NCI-H69 (cell line): ENCODE measurements at places on chromosomes 2 and 18.

DNA sequence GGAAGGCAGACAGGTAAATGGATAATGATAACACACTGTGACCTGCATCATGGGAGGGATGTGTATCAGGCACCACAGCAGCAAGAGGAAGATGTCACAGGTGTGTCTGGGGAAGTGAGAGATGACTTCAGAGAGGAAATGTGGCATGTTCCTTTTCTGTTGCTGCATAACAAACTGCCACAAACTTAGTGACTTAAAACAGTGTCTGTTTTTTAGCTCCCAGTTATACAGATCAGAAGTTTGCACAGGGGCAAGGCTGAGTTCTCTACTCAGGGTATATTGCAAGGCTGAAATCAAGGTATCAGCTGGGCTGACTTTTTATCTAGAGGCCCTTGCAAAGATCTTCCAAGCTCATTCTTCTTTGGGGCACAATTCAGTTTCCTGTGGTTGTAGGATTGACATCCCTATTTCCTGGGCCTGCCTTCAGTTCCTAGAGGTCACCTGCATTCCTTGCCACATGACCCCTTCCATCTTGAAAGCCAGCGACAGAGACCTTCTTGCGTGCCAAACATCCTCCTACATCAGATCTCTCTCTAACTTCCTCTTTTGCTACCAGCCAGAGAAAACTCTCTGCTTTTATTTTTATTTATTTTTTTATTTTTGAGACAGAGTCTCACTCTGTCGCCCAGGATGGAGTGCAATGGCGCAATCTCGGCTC, 2.1 kb upstream of the MAP3K2 start:
- DNase-seq: no peak

GRCh38 chr2:27829791-27830190, 58.3 kb downstream of the MRPL33 start:
- DNase-seq: peak; percentile 55

DNA sequence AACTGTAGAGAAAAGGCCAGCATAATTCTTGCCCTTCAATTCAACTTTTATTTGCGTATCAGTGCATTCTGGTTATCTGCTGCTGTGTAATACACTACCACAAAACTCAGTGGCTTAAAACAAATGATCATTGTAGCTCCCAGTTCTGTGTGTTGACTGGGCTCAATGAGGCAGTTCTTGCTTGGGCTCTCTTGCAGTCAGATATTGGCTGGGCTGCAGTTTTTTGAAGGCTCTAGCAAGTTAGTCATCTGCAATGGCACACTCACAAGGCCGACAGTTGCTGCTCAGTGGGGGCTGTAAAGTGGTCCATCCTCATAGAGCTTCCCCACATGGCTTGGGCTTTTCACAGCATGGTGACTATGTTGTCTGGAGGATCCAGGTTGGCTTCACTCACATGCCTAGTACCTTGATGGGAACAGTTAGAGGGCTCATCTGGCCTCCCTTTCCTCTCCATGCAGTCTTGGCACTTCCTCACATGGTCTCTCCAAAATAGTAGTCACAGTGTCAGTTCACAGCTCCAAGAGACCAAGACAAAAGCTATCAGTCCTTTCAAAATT, 110.6 kb upstream of the TNP1 start:
- no peak for DNase-seq

DNA sequence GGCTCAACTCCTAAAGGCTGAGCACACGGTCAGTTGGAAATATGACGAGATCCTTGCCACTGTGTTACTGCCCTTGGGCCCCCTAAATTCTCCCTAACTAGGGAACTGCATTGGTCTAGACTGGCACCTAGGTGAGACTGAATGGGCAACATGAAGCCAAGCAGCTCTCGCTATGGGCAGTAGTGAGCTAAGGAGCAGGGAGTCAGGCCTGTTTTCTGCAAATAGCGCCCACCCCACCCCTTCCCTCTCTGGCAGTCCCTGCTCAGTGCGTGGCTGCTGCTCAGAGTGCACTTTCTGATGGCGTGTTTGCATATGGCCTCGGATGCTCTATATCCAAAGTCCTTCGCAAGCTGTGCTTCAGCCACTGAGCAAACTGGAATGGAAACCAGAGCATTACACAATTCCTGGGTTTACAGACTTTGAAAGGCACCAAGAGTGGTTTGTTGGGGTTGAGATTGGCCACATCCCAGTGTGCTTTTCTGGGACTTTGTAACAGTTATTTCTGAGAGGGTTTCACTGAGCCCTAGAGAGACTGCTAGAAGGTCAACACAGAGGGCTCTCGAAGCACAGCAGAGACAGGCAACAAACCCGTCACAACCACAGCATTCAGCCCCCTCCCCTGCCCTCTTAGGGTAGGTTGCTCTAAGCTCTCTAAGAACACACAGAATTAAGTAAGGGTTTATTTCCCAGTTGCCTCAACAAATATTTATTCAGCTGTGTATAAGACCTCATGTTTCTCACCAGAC, 419.9 kb downstream of the STK39 start:
- peak; percentile 20 for DNase-seq

DNA sequence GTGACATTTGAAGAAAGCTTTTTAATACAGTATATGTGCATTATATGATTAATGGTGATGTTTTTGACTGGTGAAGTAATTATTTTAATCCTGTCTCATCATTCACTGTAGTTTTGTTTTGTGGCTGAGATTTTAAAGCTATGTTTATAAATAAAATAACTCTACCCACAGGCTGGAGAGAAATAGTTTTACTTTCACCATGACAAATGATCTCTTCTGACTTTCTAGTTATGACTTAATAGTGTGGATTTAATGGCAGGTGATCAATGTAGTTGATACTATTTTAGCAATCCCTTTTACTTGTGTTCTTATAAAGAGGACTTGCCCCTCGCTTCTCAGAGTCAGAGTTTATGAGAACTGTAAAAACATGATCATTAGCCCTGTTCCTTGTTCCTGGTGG, 289.5 kb upstream of the SIX3 start:
- no peak for DNase-seq

DNA sequence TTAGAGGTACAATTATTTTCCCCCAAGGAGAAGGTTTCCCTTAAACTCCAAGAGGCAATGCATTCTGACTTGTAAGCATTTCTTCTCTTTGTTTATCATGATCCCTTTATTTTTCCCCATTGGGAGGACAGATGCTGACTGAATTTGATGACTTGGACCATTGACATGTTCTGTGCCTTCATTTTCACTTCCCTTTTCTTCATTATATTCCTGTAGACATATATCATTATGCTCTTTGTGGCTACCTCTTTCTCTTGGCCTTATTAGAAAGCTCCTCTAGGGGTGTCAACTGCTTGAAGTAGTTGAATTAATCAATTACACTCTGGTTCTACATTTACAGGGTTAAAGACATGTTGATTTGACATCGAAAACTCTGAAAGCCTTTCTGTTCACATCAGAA, 330.0 kb upstream of the DCC start:
- DNase-seq: no peak

DNA sequence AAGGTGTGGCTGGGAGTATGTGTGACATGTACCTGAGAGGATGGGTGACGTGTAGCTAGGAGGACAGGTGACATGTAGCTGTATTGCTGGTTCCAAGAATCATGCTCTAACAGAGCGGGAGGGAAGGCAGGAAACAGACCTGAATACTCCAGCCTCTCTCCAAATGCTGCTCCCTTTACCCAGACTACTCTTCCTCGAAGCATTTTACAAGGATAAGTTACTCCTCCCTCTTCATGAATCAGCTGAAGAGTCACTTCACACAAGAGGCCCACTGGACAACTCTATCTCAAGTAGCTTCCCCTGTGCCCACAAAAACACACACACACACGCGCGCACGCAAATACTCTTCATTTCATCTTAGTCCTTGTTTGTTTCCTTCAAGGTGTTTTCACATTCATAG, 52.6 kb upstream of the KIDINS220 start:
- DNase-seq: peak; percentile 28
